GM10248 (cell line): ENCODE measurements at places on chromosomes 1 and 21.

- no peak for DNase-seq
Measured at GRCh38 chr1:170704256-170704655, 40.3 kb downstream of the PRRX1 start.

GRCh38 chr21:36891692-36892091, 74.8 kb downstream of the HLCS start:
- DNase-seq: no peak

GRCh38 chr1:72366466-72366865, 84.1 kb upstream of the NEGR1 start:
- DNase-seq: no peak

DNA sequence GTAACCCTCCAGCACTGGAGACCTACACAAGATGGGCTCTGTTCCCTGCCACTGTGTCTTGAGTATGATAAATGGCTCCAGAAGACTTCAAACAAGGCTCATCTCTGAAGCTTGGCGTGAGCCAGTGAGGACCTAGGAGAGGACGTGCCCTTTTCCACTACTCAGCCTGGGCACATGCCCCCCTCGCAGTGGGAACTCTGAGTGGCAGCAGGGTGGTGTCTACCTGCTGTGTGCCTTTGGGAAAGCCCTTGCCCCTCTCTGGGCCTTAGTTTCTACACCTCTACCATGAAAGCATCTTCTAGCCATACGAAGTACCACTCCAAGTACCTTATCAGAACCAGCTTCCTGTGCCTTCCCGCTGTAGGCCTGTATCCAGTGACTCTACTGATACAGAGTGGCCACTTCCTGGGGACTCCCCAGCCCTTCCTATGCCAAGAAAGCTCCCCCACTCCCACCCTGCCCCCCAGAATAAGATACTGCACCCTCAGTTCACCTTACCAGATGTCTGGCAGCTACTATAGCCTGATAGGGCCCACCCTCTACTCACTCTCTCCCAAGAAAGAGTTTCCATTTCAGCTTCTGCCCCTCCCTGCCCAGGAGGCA, 3.1 kb upstream of the MOB3C start:
- no peak for DNase-seq

DNA sequence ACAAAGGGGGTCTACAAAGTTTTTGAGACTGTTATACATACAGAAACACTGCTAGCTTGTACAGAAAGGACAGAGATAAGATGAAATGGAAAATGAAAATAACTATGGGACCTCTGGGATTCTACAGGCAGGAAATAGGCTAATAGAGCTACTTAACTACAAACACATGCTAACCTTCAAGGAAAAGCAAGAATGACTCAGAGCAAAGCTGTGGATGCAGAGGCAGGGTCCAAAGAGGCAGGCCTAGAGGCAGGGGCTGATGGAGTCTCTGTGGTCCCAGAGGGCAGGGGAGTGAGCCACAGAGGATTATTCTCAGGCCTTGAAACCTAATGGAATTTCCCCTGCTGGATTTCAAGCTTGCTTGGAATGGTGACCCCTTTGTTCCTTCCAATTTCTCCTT, 18.7 kb upstream of the GOLT1A start:
- DNase-seq: no peak

GRCh38 chr1:62274496-62275485, 44.4 kb downstream of the KANK4 start:
- no peak for DNase-seq

DNA sequence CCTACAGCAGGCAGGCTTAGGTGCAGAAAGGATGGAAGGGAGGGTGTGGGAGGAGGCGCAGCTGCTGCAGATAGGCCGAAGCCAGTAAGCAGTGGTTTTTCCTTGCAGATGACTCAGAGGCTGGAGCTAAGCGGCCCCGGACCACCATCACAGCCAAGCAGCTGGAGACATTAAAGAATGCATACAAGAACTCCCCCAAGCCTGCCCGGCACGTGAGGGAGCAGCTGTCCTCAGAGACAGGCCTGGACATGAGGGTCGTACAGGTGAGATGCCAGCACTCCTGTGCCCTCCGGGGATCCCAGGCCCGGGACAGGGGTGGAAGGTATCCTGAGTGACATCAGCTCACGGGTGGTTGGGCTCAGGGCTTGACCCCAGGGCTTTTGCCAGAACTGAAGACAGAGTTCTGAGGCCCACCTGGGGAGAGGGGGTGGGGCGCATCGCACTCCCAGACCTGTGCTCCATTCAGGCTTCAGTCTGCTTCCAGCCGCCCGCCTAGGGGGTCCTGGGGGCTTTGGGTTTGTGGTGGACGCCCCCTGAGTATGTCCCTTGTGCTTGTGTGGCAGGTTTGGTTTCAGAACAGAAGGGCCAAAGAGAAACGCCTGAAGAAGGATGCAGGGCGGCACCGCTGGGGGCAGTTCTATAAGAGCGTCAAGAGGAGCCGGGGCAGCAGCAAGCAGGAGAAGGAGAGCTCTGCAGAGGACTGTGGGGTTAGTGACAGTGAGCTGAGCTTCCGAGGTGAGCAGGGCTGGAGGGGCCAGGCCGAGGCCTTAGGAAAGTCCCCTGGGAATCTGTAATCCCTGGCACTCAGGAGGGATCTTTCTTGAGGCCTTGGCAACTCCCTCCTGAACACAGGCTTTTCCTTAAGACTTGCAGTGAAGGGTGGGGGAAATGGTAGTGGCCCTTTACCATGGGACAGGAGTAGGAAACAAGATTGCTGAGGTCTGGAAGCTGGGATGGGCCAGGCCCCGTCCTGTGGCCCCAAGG, 41.5 kb downstream of the LHX4 start:
- no peak for DNase-seq

GRCh38 chr1:9869831-9870251, 40.2 kb downstream of the CTNNBIP1 start:
- DNase-seq: no peak

- no peak for DNase-seq
Measured at GRCh38 chr1:236101233-236102200, 36.6 kb upstream of the NID1 start.

GRCh38 chr21:31724552-31724951, 7.4 kb downstream of the SCAF4 start:
- DNase-seq: no peak

- DNase-seq: peak; percentile 53
Measured at GRCh38 chr1:206469411-206469932, 804 bp upstream of the IKBKE start.

DNA sequence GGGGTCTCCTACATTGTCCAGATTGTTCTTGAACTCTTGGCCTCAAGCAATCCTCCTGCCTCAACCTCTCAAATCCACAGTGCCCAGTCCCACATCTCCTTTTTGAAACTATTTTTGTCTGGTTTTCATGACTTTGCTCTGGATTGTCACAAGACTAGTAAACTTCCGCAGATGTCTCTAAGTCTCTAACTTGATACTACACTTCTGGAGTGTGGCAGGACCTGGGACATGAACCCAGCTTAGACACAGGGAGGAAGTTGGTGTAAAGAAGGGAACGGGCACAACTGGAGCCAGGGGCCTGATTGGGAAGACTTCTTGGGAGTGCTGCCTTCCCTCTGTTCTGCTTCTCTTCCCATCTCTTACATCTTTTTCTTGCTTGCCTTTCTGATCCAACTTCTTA, 16.2 kb upstream of the DISC1 start:
- no peak for DNase-seq

DNA sequence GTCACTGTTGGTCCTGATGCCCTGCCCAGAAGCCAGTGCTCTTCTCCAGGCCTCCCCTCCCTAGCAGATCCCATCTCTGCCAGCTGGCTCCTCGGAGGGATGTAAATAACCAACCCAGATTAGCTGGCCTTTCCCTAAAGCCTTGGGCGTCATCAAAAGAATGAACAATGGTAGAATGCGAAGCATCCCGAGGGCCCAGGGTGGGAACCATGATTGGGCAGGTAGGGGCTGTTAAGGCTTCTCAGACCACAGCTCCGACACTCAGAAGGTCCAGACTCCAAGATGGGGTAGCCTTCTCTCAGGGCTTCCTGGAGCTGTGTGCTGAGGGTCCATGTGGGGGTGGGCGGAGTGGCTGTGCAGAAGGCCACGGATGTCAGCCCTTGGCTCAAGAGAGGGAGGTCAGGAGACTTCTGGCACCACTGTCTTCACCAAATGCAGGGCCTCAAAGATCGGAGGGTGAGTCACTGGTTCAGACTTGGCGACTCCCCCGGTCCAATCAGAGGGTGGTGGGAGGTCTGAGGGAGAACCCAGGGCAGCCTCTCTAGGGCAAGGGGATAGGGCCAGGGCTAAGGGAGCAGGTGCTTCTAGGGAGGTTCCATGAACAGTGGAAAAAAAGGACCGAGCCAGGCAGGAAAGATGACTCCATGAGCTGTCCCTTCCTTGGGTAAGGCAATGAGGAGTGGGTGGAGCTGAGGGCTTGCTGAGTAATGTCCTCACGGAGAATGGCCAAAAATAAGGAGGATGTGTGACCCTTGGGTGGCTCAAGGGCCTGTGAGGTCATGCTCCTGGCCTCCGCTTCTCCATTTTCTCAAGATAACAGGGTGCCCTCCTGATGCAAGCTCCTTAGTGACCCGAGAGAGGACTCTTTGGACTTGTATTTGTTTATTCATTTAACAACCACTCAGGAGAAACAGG, 58.4 kb upstream of the EPS8L3 start:
- DNase-seq: peak; percentile 8

DNA sequence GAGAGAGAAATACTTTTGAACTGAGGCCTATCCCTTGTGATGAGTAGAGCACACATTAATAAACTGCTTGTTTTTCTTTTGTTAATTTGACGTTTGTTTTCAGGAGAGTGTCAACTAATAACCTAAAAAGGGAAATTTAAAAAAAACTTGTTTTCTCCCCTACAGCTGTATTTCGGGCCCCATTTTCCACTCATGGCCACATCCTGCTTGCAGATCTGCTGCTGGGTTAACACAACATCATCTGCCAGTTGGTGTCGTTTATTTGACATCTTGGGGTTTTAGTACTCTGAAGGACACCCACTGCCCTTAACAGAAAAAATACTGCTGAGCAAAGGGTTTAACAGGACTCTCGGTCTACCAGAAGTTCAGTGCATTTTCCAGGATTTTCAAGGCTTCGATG, 848 bp upstream of the PYHIN1 start:
- DNase-seq: no peak

DNA sequence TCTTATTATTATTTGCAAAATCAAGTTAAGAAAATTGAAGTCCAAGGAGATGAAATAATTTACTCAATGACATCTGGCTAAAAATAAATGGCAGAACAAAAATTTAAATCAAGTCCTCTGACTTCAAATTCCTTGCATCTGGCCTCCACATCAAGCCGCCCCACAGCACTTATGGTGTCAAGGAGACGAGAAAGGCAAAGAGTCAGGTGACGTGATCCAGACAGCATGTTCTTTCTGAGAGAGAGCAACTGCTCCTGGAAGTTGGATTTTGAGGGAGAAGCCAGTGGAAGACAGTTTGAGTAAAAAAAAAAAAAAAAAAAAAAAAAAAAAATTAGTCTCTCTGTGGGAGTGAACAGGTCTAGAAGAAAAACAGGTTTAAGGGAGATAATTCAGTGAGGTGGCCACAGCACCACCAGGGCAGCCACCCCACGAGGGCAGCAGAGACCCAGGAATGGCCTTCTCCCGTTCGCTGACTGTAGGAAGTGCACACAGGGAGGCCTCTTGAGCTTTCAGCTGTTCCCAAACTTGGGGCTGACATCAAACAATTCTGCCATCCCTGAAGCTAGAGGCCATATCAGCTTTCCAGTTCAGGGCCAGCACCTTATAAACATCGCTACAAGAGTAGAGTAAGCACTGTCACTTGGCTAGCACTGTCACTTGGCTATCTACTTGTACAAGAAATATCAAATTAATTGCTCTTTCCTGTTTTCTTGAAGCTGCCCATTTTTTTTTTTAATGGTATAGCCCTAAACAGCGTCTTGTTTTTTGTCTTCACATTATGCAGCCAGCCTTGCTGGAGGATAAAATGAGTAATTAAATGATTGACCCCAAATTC, 7.8 kb downstream of the C1orf162 start:
- DNase-seq: peak; percentile 74

GRCh38 chr1:172172352-172172831, 248.1 kb upstream of the C1orf105 start:
- DNase-seq: no peak

DNA sequence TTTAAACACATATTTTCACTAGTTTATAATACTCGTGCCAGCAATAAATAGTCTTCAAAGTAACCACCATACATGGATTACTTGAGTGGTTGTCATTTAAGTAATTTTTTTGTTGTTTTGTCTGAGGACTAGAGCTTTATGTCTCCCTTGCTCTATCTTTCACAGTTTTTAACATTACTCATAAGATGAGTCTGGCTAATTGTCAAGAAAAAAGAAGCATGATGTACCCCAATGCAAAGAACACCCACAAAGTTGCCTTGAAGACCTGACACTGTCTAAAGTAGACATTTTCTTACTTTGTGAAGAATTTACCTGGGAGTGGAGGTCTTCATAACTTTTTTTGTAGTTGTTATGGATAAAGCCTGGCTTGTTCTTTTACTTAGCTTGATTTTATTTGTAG, 210.4 kb upstream of the BRINP3 start:
- no peak for DNase-seq

GRCh38 chr1:64543831-64544230, 73.9 kb downstream of the CACHD1 start:
- no peak for DNase-seq

- no peak for DNase-seq
Measured at GRCh38 chr1:12551584-12551983, 66.4 kb downstream of the DHRS3 start.

GRCh38 chr1:110875216-110875731, 2.3 kb downstream of the CD53 start:
- peak; percentile 47 for DNase-seq

- DNase-seq: no peak
Measured at GRCh38 chr1:177170756-177171535, at the start of gene BRINP2. TSS of gene BRINP2 (plus strand) at chr1:177170958. CDS start at chr1:177229877, 58,919 bp downstream.

- DNase-seq: no peak
Measured at GRCh38 chr1:50521703-50522102, 98.5 kb upstream of the DMRTA2 start.

GRCh38 chr1:13782634-13783360, 82.8 kb downstream of the PRDM2 start:
- no peak for DNase-seq

GRCh38 chr1:234488054-234489006, 9.4 kb upstream of the TARBP1 start:
- no peak for DNase-seq

- peak; percentile 66 for DNase-seq
Measured at GRCh38 chr1:12600880-12601633, 17.0 kb downstream of the DHRS3 start.

- DNase-seq: no peak
Measured at GRCh38 chr1:113205980-113206766, 133.2 kb downstream of the LRIG2 start.

GRCh38 chr1:205822397-205822796, 9.4 kb upstream of the SLC41A1 start:
- no peak for DNase-seq

- no peak for DNase-seq
Measured at GRCh38 chr1:169689395-169689794, 22.0 kb downstream of the SELL start.

GRCh38 chr1:180183426-180183825, 28.8 kb downstream of the QSOX1 start:
- DNase-seq: no peak

DNA sequence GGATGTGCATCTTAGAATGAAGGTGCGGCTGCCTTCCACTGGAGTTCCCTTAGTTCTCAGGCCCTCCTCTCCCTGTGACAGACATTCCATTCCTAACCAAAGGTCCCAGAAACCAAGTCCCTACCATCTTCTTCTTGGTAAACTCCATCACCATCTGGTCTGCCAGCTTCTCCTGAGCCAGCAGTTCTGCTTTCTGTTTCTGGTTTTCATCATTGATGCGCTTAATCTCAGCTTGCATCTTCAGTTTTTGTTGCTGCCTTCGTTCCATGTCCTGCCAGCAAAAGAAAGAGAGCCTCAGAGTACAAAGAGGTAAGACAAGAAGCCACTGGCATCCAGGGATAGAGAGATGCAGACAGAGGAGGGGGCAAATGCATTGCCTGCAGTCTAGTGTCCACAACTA, 18.0 kb upstream of the VSIG8 start:
- DNase-seq: no peak
